NCI-H2171 (cell line): ENCODE measurements at places on chromosomes 11 and 22.
A peak's percentile ranks its signal among the peaks of the same experiment; 100 is the strongest.

DNA sequence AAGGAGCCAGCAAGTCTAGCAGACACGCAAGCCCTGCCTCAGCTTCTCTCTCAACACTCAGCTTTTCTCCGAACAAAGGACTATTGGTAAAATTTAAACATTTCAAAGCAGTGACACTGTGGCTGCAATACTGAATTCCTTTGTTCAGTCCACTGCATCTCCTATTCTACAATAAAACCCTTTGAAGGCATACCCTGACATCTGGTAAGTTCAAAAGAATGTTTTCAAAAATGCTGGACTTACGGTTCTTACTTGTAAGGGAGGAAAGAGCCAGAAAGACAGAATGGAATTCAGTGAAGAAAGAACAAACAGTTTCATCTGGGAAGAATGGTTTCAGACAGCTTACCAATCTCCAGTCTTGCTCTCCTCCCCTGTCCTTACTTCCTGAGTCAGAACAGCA, 12.7 kb upstream of the OR8K1 start:
- no peak for DNase-seq

GRCh38 chr11:130315354-130315970, 745 bp upstream of the ZBTB44 start:
- DNase-seq: no peak

DNA sequence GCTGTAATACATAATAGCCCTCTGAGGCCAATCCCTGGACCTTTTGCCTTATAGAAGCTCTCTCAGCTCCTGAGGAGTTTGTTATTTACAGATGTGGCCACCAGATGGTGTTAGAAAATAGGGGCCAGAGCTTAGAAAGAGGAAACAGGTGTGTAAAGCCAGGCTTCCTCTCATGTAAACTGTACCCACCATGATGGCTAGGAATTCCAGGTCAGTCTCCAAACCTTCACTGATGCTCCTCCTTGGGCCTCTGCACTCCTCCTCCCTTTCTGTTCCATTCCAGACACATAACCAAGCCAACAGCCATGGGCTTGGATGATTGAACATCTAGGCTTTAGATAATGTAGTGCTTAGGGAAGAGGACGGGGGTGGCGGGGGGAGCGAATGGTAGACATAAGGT, 39.7 kb downstream of the USP35 start:
- DNase-seq: peak; percentile 64

- no peak for DNase-seq
Measured at GRCh38 chr11:10493041-10493663, 38.1 kb downstream of the AMPD3 start.

GRCh38 chr11:42923651-42924050, 388.1 kb upstream of the API5 start:
- DNase-seq: no peak

GRCh38 chr22:45842291-45842991, 134.5 kb downstream of the WNT7B start:
- no peak for DNase-seq

DNA sequence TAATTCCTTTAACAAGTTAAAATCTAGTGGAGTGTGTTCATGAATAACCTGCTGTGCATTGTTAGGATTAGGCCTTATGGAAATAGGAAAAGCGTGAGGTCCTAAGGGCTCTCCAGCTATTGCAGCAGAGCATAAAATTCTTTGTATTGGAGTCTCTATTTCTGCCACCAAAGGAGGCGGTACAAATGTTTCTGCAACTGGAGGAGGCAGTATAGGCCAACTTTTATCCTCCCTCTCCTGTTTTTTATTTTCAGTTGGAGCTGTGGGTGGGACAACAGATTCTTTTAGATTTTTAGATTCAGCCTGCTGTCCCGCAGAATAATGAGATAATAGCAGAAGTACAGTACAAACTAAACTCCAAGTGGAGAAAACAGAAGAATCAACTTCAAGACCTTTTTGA, 26.2 kb downstream of the OR10A6 start:
- no peak for DNase-seq

- no peak for DNase-seq
Measured at GRCh38 chr11:60634126-60634525, 65.3 kb upstream of the MS4A8 start.

- no peak for DNase-seq
Measured at GRCh38 chr22:36733271-36733670, 29.7 kb upstream of the CACNG2 start.

DNA sequence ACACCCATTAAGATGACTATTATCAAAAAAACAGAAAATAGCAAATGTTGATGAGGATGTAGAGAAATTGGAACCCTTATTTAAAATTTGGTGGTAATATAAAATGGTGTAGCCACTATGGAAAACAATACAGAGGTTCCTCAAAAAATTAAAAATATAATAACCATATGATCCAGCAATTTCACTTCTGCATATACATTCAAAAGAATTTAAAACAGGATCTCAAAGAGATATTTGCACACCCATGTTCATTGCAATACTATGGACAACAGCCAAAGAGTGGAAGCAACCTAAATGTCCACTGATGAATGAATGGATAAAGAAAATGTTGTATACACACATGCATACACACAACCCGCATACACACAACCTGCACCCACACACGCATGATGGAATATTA, 102.2 kb downstream of the FAM168A start:
- no peak for DNase-seq

- DNase-seq: no peak
Measured at GRCh38 chr11:10725114-10725906, 25.7 kb upstream of the CTR9 start.

- DNase-seq: no peak
Measured at GRCh38 chr22:49396817-49397216, 430.9 kb downstream of the BRD1 start.

DNA sequence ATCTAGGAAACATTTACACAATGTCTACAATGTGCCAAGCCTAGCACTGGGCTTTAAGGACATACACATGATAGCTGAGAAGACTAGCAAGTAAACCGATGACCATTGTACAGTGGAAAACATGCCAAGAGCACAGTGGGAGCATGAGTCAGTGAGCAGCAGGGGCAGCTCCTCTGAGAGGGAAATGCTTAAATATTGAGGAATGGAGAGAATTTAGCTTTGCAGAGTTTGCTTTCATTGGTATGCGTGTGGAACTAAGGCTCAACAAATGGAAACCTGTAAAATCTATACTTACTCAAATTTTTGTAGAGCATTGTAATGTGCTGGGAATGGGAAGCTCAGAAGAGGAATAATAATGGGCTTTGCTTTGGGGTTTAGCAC, 282.3 kb downstream of the ST3GAL4 start:
- DNase-seq: no peak

DNA sequence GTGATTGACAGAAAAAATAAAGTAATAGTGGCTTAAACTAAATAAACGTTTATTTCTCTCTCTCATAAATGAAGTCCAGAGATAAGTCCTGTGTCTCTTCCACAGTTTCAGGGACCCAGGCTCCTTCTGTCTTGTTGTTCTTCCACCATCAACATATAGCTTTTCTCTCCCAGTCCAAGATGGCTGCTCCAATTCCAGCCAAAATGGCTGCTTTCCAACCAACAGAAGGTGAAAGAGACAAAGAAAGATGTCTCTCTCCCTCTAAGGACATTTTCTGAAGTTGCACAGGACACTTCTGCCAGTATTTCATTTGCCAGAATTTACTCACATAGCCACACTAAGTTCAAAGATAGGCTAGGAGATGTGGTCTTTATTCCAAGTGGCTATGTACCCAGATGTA, 9.4 kb upstream of the PLEKHB1 start:
- no peak for DNase-seq

DNA sequence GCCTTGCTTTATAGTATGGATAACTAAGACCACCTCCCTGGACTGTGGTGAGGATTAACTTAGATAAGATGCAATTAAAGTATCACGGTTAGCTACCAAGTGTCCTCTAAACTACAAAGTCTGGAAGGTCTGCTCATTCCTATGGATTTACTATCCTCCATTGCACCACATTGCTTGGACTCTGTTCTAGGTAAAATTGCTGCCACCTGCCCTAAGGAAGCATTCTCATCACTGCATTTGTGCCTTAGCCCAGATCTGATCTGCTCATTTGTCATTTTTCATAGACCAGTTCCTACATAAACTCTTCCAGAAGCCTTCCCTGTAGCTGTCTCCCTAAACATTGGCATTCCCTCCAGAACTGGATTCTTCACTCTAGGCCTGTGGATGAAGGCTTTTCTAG, 380.0 kb downstream of the INSC start:
- no peak for DNase-seq

DNA sequence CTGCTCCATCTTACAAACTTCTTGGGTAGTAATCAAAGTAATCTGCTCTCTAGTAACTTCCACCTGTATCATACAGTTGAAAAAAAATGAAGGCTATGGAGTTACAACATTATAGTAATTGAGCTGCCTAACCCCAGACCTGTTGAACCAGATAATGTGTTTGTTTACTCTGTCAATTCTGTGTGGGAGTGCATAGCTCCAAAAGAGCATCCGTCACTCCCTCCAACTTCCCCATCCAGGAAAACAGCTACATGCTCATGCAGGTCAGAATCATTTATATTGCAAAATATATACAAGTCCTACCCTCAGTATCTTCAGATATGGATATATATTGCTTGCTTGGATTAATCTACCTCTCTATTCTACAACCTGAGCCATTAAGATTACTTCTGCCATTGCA, 244.0 kb upstream of the ANO5 start:
- no peak for DNase-seq

GRCh38 chr11:132670921-132671675, 861.2 kb downstream of the OPCML start:
- no peak for DNase-seq

DNA sequence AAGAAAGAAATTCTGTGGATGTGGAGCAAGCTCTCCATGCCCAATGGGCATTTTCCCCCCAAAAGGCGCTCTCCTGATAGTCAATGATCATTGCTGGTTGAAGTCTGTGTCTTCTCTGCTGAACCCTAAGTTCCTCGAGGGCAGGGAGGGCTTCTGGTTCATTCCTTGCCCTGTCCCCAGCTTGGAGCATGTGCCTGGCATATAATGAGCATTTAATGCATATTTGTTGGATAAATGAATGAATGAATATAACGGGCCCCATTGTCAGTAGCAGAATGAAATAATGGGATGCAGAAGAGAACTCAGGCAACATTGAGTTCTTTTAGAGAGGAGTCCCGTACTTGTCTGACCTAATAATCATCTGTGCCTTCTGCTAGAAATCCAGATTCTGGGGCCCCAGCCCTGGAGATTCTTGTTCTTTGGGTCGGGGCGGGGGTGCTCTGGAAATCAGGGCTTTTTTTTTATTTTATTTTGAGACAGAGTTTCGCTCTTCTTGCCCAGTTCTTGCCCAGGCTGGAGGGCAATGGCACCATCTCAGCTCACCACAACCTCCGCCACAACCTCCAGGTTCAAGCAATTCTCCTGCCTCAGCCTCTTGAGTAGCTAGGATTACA, 64.4 kb downstream of the CD82 start:
- no peak for DNase-seq

DNA sequence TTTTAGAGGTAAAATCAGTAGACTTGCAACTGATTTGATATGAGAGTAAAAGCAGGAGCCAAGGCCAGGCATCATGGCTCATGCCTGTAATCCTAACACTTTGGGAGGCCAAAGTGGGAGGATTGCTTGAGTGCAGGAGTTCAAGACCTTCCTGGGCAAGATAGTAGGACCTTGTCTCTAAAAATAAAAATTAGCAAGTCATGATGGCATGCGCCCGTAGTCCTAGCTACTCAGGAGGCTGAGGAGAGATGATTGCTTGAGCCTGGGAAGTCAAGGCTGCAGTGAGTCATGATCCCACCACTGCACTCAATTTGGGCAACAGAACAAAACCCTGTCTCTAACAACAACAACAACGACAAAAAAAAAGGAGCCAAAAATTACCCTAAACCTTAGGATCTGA, 13.5 kb downstream of the SGSM3 start:
- no peak for DNase-seq

DNA sequence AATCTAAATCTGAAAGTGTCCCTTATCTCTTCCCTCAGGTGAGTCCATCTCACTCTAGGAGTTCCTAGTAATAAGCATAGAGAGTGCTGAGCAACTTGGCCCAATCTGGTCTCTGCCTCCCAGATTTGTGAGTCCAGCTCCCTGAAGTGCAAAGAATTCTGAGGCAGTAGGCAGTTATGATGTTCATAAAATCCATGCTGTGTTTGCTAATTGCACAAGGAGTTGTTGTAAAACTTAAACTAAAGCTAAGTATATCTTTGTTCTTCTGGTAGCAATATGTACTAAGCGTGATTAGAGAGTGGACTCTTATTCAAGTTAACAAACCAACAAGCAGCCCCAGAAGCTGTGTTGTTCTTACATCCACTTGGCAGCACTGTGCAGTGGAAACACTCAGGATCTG, 7.6 kb upstream of the PTH start:
- DNase-seq: no peak

- DNase-seq: no peak
Measured at GRCh38 chr11:63404161-63404935, 34.8 kb downstream of the SLC22A9 start.

GRCh38 chr11:1391165-1392075, 1.7 kb downstream of the BRSK2 start:
- DNase-seq: peak; percentile 25

DNA sequence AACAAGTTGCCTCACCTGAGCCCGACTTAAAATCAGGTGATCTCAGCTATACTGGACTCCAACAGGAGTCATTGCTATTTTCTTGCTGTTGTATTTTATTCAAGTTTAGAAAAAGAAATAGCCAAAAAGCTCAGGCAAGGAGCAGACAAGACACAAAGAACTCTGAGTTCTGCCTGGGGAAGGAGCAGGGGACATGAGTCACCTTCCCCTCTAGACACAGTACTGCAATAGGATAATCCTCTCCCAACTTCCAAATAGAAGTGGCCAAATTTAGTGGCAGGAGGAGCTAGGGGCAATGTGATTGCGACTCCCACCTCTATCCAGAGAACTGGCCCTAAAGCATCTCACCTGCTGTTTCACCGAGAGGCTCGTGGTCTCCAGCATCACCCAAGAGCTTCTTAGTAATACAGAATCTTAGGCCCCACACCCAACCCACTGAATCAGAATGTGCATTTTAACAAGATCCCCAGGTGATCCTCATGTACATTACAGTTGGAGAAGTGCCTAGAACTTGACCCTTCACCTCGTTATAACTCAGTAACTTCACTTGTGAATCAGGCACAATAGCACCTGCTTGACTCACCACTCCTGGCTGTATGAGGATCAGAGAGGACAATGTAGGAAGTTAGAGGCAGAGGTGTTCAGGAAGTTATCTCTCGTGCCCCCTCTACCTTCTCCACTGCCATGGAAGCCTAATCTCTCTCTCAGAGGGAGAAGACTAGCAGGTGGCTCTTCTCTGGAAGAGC, 56.8 kb upstream of the FBXO3 start:
- DNase-seq: no peak

DNA sequence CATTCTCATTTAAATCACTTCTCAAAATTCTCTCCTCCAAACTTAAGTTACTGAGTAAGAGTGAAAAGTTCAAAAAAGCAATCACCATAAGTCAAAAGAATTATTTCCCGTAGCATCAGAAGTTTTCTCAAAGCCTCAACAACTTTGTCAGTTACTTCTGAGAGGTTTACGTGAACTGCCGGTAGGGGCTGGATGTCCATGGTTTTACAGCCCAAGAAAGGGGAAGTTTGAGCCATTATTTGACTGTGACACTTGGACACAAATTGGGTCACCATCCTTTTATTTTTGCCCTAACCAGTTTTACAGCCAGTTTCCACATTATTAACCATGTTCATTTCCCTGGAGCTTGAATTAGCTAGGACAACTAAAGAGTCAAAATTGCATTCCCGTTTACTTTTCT, 7.5 kb downstream of the POU2AF3 start:
- no peak for DNase-seq
